ELR (cell line): ENCODE measurements at places on chromosomes 4 and X.
A peak's percentile ranks its signal among the peaks of the same experiment; 100 is the strongest.

DNA sequence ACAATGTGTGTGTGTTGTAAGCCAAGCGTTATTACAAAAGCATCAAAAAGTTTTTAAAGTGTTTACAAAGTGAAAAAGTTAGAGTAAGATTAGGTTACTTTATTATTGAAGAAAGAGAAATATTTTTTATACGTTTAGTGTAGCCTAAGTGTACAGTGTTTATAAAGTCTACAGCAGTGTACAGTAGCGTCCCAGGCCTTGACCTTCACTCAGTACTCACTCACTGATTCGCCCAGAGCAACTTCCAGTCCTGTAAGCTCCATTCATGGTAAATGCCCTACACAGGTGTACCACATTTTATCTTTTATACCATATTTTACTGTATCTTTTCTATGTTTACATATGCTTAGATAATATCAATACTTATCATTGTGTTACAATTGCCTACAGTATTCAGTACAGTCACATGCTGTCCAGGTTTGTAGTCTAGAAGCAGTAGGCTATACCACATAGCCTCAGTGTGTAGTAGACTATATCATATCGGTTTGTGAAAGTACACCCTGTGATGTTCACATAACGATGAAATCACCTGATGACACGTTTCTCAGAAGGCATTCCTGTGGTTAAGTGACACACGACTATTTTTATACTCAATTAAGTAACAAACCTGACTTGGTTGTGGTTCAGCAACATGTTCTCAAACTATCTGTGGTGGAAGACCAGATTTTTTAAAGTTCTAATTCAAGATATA, 152.0 kb upstream of the EDNRA start:
- DNase-seq = no peak

GRCh38 chrX:3175659-3176438, 134.6 kb downstream of the ARSF start:
- peak; percentile 66 for DNase-seq

DNA sequence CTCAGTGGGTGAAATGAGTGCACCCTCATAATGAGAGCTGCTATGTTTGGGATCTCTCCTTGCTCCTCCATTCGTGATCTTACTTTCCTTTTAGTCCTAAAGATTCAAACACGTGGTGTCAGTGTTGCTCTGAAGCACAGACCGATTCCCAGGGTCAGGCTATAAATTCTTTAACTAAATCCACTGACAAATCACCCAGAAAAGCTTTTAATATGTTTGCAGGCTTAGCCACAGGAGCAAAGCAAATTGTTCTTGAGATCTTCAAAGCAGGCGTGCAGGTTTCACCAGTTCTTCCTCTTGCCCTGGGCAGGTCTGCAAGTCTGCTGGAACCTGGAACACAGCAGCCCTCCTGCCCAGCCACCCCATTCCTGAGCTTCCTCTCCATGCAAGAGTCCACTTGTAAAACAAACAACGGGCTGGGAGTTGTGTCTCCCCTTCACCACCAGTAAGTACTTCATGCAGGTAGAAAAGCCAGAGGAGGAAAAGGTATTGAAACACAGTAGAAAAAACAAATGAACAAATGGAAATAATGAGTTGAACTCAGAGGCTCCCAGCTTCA, 70.1 kb upstream of the ENPP6 start:
- DNase-seq = peak; percentile 50

GRCh38 chr4:99938243-99938753, 8.1 kb downstream of the DNAJB14 start:
- no peak for DNase-seq

- no peak for DNase-seq
Measured at GRCh38 chrX:132101799-132102198, 26.0 kb downstream of the FRMD7 start.

- no peak for DNase-seq
Measured at GRCh38 chr4:87863486-87863885, 30.7 kb downstream of the MEPE start.

- no peak for DNase-seq
Measured at GRCh38 chr4:22456291-22456690, 59.6 kb downstream of the ADGRA3 start.

GRCh38 chr4:70992391-70992881, 1.0 kb upstream of the DCK start:
- DNase-seq = no peak

DNA sequence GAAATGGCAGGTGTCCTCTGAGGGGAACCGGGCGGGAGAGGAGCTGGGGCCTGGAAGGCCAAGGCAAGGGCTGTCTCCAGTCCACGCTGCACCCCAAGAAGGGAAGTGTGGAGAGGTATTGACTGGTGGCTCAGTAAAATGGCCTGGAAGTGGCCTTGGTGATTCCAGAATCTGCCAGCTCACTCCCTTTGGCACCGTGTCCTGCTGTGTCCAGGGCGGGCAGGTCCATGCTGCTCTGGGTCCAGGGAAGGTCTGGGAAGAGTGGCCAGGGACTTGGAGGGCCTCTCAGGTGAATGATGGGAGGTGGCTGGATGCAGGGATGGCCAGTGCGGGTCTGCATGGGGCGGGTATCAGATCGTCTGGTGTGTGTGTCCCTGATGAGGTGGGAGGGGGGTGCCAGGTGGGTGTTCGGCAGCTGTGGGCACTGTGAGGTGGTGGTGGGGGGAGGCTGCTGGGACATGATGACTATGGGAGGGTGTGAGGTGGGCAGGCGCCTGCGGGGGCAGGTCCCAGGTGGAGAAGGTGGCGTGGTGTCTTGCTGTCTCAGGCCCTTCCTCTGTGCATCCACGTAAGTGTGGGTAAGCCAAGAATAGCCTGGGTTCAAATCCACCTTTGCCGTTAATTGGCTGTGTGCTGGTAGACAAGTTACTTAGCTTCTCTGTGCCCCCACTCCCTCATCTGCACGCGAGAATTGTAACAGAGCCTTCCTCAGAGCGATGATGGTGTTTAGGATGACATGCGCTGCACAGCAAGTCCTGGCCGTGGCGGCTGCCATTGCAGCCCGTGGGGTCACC, 17.7 kb downstream of the RGS12 start:
- no peak for DNase-seq

DNA sequence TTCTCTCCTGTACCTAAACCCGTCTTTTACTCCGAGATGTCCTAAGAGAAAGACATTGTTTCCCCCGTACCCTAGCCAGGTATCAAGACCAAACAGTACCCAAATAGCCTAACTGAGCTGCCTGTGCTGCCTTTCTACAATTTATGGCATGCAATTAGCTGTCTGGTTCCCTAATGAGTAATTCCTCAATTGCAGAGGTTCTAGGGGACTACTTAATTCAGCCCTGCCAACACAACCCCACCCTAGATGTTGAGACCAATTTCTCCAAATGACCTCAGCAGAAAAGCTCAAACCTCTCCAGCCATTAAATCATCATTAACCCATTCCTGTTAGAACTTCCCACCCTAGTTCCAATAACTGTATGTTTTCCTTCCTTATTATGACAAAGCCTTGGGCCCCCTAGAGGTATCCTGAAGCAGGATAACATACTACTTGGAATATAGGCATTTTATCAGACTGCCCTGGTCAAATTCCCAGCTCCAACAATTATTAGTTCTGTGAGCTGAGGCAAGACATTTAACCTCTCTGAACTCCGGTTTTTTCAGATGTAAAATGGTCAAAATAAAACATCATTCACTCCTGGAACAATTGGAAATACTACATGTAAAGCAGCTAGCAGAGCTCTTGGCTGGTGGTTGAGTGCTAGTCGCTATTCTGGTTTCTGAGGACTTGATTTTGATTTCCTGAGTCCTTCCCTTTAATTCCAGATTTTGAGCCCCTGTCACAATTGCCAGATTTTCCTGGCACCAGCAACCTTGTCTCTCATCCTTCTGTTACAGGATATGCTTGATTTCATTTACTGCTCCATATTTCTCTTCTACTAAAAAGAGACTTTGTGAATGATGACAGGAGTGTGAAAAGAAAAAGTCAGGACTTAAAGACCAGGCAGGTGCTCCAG, 244.6 kb upstream of the TENM3 start:
- peak; percentile 2 for DNase-seq

GRCh38 chrX:48083706-48084105, 12.3 kb upstream of the ZNF630 start:
- DNase-seq = no peak

- peak; percentile 26 for DNase-seq
Measured at GRCh38 chr4:47238667-47239066, 207.3 kb downstream of the GABRB1 start.

GRCh38 chr4:148782284-148782683, 340.1 kb upstream of the NR3C2 start:
- no peak for DNase-seq

DNA sequence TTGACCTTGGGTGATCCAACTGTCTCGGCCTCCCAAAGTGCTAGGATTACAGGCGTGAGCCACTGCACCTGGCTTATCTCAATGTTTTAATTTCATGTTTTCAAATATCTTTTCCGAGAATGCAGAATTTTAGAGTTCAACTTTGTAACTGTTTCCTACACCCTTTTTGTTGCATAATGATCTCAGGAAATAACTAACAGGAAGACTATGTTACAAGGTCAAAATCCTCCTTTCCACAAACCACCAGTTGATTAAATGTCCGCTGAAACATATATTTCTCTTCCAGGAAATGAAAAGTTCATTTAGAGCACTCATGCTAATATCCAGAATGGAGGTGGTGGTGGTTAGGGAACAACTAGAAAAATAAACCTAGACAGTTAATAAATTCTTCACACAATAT, 377.8 kb downstream of the PPP4R3C start:
- no peak for DNase-seq

- DNase-seq = peak; percentile 2
Measured at GRCh38 chr4:181331214-181331613, 912.0 kb upstream of the TENM3 start.

DNA sequence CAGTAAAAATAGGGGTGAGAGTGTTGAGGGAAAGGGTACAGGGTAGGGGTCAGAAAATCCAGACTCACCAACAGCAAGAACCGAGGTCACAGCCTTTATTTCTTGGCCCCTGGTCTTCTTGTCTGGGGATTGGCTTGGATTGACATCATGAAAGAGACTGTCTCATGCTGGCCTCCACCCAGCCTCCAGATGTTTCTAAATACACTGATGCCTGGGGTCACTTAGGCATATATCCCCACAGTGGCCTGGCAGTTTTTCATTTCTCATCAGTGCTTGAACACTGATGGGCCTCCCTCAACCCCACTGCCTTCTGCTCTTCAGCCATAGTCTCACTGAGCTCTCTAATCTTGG, 173.9 kb downstream of the RTL9 start:
- no peak for DNase-seq

- DNase-seq = no peak
Measured at GRCh38 chr4:10861036-10861435, 176.5 kb upstream of the CLNK start.

DNA sequence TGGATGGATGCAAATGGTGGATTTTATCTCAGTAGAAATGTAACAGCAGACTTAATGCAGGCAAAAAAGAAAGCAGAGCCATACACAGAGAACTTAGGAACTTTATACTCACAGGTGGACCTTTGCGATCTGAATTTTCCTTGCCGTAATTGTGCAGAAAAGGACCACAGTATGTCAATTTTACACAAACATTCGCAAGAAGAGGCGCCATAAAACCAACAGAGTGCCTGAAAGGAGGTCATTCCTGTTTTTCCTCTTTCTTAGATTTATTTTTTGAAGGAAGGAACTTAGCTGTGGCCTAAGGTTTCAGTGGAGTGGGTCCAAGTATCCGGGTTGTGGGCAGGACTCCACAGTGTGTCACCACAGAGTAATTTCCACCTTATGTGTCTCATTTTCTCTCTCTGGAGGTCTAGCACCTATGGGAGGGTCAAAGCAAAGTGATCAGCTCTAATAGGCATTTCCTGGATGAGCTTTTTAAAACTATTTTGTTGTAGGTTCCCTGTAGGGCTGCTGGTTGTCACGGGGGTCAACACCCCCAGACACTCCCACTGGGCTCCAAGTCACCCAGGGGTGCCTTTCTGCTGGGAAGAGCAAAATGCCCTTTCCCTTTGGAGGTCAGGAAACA, 24.7 kb upstream of the PBDC1 start:
- peak; percentile 53 for DNase-seq

- peak; percentile 88 for DNase-seq
Measured at GRCh38 chrX:110341189-110342035, 17.2 kb upstream of the RTL9 start.

GRCh38 chr4:180455226-180455625, 1788.0 kb upstream of the TENM3 start:
- DNase-seq = no peak

- DNase-seq = peak; percentile 11
Measured at GRCh38 chrX:107861056-107861455, 35.4 kb downstream of the MID2 start.

DNA sequence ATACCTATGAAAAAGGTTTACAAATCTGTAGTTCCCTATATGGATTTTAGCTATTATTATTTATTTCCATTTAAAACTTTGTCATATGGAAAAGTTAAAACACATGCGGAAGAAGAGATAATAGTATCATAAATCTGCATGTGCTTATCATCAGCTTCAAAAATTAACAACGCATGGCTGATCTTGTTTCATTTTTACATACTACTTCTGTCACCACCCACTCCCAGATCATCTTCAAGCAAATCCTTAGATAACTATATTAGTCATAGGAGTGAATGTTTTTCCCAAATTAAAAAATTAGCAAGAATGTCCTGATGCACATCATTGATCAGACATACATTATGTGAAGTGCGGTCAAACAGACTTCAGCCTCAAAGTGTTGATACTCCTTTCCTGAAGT, 24.6 kb upstream of the MOB1B start:
- no peak for DNase-seq

DNA sequence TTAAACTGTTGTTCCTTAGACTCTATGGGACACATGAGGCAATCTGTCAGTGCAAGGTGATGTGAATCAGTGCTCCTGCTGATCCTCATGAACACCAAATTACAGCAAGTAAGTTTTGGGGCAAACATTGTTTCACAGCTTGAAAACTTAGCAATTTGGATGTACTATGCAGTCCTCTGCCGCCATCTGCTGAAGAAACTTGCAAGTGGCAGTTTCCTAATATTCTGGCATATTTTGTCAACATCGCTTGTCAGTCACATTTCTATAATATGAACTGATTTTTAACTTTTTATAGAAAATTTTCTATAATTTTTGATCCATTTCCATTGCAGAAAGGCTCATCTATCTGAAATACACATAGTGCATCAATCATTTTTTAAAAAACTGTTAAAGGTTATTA, 56.3 kb downstream of the ZAR1 start:
- DNase-seq = peak; percentile 48

DNA sequence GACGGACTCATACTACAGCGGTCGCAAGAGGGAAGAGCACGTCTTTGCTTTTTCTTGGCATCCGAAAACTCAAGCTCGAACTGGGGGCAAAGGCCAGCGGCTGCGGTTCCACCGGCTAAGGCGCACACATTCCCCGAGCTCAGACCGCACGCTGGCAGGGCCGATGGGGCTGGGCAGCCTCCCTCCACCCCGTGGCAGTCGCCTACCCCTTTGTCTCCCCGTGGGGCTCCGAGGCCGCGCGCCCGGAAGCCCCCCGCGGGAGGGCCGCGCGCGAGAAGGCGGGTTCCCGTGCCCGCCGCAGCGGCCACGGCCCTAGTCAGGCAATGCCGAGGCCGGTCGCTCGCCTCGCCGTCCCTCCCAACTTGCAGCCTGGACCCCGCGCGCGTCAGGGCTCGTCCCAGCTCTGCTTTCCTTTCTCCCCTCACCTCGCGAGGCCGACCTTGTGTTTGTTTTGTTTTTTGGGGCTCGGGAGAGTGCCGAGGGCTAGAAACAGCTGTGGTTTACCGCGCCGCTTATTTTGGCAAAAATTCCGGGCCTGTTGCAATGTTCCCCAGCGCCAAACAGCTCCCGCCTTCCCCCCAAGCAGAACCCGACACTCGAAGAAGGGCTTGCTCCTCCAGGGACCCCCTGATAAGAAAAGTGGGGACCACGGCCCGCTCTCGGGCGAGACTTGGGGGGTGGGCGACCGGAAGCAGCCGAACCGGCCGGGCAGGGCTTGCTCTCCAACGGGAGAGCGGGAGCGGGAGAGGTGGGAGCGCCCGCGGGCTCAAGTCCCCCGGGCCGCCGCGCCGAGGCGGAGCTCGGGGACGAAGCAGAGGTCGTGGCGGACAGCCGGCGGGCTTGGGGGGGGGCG, 561 bp upstream of the N4BP2 start:
- DNase-seq = peak; percentile 86
